ENCODE measurements at places on chromosomes 4 and X. TPM values are rescaled to one million over a fixed set of nuclear protein-coding genes. Genes with fewer than 3 reads are reported as not detected.

DNA sequence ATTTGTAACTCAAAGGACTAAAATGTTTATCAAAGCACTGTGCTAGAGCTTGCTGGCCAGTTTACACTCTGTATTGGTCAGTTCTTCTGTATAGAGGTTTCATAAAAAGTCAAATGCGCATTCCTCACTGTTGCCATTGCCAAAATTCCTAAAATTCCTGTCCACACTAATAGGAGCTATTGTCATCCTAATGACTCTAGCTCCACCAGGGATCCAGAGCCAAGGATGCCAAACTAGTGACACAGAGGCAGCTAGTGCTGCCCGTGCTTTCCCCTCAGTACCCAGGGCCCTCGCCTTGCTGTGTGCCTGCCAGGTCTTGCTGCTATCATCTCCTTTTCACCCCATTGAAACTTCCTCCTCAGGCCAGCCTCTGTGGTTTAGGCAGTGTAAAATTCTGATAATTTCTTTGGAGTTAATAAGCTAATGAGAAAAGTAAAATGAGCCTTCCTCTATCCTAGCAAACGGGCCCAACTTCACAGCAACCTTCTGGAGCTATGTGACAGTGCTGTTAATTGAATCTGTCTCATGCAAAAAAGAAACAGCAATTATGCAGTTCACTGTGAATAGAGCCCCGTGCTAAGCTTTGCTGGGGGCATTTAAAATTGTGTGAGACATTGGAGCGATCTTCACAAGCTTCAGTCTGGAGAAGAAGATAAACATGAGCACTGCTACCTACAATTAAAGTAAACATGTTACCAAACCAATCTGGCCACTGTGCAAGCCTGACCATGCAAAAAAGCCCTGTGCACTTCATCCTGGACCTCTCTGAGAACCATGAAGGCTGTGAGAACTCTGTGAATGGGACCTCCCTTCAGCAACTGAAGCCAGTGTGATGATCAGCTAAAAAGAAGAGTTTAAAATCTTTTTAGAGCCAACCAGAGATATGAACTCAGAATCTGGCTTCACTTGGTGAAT, 43.1 kb upstream of the FGF2 start:
- no peak for DNase-seq

DNA sequence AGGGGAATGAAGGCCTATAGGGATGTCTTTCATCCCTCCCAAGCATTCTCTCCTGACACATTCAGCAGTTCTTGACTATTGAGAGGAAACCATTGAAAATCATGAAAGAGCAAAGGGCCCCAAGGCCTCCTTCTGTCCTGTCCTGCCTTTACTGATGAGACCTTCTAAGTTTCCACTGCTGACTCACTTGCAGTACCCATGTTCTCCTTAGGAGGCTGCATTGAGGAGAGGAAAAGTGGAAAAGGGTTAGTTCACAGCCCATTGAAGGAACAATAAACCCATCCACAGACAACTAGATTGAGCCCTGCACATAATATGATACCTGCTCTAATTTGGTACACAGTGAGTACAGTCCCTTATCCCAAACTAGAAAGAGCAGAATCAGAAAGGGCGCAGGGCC, 115.1 kb upstream of the PNPLA4 start:
- DNase-seq: no peak

DNA sequence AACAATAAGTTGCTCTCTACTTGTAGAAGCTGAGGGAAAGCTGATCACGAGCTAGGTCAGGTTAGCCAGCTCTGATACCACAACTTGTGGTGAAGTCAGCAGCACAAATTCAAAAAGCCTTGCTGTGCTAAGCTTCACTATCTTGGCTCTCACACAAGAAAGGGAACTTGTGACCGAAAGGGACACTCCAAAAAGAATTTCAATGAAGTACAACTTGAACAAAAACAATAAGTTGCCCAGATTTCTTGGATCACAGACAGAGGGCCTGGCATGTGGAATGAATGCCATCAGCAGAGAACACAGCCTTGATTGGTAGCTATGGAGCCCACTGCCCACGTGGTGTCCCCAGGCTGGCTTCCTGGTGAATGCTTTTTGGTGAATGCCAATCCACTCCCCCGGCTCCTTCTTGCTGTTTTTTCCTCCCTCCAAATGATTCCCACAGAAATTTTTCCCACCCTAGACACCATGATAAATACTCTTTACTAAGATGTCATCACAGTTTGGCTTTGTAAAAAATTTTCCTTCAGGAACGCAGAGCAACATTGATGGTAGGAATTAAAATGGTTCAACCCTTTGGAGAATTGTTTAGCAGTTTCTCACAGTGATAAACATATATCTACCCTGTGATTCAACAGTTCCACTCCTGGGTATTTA, 82.6 kb downstream of the ANXA3 start:
- DNase-seq: no peak

- DNase-seq: no peak
Measured at GRCh38 chrX:106300239-106300638, 132.1 kb downstream of the PWWP3B start.

- DNase-seq: peak; percentile 53
Measured at GRCh38 chr4:4694296-4694772, 152.5 kb upstream of the STX18 start.

- peak; percentile 60 for DNase-seq
Measured at GRCh38 chr4:65670331-65671031, at the start of gene EPHA5. EPHA5 (minus strand) TSS chr4:65670489; CDS start chr4:65669742, 747 bp downstream.

- DNase-seq: peak; percentile 59
Measured at GRCh38 chrX:7147413-7147977, at the start of gene STS. STS (plus strand) TSS chrX:7147712; CDS start chrX:7253200, 105,488 bp downstream.

- DNase-seq: peak; percentile 49
Measured at GRCh38 chr4:140066031-140066930, 87.7 kb downstream of the MAML3 start.

- no peak for DNase-seq
Measured at GRCh38 chr4:172143605-172144314, 330.6 kb downstream of the GALNTL6 start.

DNA sequence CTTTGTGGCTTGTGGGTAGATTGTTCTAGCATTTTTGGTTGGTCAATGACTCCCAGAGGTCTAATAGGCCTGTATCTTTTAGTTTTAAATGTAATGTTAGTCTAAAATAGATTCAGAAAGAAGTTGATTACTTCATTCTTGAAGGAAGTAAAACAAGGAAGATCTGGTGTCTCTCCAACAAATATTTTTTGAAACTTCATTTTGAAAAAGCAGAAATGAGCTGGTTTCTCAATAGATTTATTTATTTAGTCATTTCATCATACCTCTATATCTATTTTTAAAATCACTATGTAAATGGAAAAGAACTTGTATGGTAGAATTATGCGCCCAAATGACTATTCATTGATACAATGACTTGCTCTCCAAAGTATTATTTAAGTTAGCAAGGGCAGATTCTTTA, 7.2 kb downstream of the HTR2C start:
- DNase-seq: no peak

DNA sequence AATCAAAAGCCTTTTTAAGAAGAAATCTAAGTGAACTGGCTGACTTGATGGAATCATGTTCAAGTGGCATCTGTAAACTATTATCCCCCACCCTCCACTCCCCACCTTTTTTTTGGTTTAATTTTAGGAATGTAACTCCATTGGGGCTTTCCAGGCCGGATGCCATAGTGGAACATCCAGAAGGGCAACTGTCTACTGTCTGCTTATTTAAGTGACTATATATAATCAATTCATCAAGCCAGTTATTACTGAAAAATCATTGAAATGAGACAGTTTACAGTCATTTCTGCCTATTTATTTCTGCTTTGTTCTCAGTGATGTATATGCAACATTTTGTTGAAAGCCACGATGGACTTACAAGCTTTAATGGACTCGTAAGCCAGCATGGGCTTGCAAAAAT, 162.3 kb downstream of the STIM2 start:
- no peak for DNase-seq

DNA sequence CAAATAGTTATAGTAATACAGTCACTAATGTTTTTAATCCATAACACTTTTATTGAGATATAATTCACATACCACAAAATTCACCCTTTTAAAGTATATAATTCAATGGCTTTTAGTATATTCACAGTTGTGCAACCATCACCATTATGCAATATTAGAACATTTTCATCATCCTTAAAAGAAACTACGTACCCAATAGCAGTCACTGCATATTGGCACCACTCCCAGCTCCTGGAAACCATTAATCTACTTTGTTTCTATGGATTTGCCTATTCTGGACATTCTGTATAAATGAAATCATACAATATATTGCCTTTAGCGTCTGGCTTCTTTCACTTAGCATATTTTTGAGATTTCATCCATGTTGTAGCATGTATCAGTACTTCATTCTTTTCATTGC, 99.3 kb downstream of the AMMECR1 start:
- no peak for DNase-seq

DNA sequence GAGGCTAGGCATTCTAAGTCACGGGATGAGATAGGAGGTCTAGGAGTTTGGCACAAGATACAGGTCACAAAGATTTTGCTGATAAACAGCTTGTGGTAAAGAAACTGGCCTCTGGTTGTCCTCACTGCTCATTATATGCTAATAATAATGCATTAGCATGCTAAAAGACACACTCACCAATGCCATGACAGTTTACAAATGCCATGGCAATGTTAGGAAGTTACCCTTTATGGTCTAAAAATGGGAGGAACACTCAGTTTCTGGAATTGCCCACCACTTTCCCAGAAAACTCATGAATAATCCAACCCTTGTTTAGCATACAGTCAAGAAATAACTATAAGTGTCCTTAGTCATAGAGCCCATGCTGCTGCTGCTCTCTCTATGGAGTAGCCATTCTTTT, 286.9 kb downstream of the ZNF674 start:
- no peak for DNase-seq

- DNase-seq: no peak
Measured at GRCh38 chr4:109816082-109816442, 500 bp downstream of the GAR1 start.

DNA sequence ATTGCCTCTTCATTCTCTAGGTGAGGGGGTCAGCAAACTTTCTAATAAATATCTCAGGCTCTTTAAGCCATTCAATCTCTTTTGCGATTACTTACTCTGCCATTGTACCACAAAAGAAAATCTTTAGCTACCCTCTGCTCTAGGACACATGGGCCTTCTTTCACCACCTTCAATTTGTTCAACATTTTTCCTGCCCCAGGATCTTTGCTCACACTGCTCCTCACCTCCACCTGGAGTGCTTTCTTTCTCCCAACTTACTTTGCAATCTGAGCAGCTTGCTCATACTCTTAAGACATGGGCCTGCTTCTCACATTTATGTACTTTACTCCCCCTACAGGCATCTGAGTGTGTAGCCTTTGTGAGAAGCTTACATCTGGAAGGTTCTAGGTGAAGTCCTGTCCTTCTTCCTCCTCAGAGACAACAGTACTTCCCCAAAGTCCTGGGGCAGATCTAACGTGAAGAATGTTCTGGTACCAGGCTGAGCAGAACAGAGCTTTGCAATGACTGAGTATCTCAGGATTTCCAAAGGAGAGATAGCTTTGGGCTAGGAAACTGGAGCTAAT, 55.0 kb upstream of the PRDM5 start:
- DNase-seq: peak; percentile 10

DNA sequence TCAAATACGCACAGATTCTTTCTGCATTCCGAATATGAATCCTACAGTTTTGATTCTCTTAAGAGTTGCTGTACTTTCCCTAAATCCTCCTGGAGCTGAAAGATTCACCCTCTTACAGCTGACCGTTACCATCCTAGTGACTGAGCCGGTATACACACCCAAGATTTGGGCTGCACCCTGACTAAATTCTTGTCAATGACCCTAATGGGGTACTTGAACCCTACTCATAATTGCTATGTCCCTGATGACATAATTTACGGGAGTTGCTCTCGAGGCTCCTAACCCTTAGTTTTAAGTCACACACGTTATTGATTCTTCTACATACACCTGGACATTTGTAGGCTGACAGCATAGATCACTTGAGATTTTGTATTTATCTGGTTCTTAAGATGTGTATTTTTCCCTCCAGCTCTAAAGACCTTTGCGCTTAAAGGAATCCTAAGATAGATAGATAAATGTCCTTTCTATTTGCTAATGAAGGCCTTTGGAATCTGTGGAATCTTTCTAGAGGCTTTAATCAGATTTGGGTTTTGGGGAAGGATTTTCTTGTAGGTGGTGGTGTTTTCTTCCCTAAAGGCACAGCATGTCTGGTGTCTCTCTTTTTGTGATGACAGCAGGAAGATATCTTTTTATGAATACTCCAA, 37.8 kb downstream of the CLDN34 start:
- no peak for DNase-seq

DNA sequence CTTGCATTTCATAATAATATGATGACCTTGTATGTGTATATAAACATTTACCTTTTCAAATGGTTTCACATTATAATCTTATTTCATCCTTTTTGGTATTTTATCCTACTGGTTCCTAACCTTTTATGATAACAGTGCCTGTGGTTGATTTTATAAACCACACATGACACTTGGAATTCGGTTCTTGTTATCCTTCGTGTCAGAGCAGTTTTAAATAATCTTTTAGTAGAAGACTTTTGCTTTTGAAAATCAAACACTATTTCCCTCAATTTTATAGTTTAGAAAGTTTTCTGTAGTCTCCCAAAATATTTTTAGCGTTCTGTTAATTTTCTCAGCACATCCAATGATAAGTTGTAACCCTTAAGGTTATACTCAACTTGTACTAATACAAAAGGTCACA, 676.8 kb downstream of the RAPGEF2 start:
- DNase-seq: no peak

GRCh38 chr4:107793996-107794395, 30.7 kb upstream of the SGMS2 start:
- peak; percentile 84 for DNase-seq

DNA sequence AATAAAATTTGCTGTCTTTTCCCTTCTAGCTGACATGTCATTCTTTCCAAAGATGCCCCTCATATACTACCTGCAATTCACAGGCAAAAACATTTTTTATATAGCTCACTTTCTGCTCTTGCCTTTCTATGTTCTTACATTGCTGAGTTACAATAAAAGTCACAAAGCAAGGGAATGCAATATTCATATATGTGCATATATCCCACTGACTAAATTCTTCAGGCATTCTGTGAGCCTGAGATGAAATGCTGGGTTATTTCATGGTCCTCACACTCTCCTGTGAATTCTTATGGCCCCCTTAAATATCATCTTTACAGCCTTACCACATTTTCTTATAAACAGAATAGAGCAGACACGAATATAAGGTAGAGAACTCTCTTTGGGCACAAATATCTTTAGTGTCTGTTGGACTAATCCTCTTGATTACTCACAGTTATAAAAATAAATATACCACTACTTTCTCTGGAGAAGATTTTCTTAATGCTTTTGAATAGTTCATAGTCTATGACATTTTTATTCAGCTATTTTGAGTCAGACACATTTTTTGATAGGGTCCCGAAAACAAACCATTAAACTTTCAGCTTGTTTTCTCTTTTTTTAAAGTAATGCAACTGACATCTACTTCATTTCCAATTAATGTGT, 84.1 kb upstream of the H2AZ1 start:
- DNase-seq: no peak

Gene PPA2
- 96.4 TPM for polyA plus RNA-seq

Gene ODAPH
- not detected for polyA plus RNA-seq

Gene CLTRN
- polyA plus RNA-seq: 1.6 TPM

Gene CLDN2
- 196 TPM for polyA plus RNA-seq

Gene CWH43
- not detected for polyA plus RNA-seq

Gene TMSB15B
- polyA plus RNA-seq: 10.3 TPM

Gene CAMK2D
- polyA plus RNA-seq: 67.7 TPM

Gene COL4A6
- 6.8 TPM for polyA plus RNA-seq

Gene ARMCX2
- 39.7 TPM for polyA plus RNA-seq

Gene ARHGAP10
- 11.0 TPM for polyA plus RNA-seq

Gene TSPAN6
- 115 TPM for polyA plus RNA-seq

Gene SPATA18
- 0.78 TPM for polyA plus RNA-seq

Gene TRAM1L1
- polyA plus RNA-seq: 2.8 TPM

Gene KLB
- polyA plus RNA-seq: 0.75 TPM

Gene LDOC1
- polyA plus RNA-seq: 25.9 TPM
